Effector CD4-positive, alpha-beta T cell (primary cell): ENCODE measurements at places on chromosomes 12 and 14.

DNA sequence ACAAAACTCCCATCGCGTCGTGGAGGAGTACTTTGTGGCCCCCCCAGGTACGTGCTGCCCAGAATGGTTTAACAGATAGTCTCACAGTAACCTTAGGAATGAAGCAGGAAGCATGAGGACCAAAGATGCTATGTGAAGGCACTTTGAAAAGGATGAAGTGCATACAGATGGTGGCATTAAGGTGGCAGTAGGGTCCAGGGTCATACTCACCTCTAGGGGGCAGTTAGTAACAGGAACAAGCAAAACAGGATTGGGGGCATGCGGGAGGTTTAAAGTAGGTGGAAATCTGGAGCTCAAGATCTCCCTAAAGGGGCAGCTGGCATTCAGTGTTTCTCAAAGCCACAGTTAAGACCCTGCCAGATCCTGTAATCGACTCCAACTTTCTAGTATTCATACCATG is 10.9 kb downstream of the GATC start:
- DNase-seq, result no peak

GRCh38 chr14:50668826-50669143 is 679 bp upstream of the SAV1 start:
- no peak for DNase-seq

DNA sequence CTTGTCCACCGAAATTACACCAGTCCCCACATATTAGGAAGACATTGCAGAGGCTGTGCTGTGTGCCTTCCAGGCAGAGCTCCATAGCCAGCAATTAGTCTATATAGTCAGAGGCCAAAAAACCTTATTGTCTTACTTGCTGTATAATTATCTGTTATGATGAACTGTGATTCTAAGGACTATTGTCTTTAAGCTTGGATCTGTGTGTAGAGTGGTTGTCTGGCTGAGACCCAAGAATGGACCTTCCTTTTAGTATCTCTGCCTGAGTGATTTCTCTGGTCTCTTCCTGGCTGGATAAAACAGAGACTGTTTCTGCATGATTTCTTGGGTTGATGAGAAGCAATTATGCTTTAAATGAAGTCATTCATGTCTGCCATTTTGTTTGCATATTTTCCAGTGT is 465.3 kb downstream of the PRKD1 start:
- DNase-seq, result no peak

DNA sequence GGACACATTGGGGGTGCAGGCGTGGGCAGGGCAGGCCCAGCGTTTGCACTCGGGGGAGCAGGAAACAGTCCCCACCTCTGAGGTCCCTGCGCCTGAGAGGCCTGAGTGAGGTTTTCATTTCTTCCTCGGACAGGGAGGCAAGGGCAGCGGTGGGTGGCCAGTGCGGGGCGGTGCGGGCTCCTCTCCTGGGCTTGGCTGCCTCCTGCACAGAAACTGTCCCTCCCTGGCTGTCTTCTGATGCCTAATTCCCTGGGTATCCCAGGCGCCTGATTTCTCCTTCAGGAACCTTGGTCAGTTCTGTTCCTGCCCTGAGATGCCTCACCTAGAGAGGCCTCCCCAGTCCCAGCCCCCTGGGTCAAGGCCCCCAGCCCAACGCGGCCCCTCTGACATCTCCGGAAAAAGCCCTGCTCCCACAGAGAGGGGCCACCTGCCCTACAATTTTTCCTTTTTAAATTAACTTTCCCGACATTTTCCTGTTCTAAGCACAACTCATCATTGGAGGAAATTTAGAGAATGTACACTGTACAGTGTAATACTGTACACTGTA is 260.3 kb downstream of the ADGRD1 start:
- no peak for DNase-seq

GRCh38 chr12:123601602-123602489 is at the start of gene DDX55:
Gene DDX55 (plus strand): TSS chr12:123602099. CDS start chr12:123602149, 50 bp downstream.
- peak; percentile 85 for DNase-seq

DNA sequence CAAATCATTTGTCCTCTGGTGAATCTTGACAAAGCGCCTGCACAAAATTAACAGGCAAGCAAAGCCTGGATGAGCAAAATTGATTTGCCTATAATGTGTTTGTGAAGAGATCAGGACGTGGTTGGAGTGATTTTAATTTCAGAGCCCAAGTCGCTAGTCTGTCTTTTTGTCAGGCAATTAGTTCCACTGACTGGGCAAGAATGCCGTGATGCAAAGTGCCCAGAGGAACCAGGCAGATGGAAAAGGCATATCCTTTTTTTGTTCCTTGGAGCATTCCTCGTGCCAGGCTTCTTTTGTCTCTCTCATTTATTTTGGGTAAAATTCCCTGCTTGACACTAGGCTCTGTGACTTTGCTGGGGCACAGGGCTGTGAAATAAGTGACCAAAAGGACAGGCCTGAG is 65.9 kb upstream of the CCDC198 start:
- no peak for DNase-seq

- no peak for DNase-seq
Observed at GRCh38 chr14:87231336-87232026, 761.5 kb downstream of the GALC start.

DNA sequence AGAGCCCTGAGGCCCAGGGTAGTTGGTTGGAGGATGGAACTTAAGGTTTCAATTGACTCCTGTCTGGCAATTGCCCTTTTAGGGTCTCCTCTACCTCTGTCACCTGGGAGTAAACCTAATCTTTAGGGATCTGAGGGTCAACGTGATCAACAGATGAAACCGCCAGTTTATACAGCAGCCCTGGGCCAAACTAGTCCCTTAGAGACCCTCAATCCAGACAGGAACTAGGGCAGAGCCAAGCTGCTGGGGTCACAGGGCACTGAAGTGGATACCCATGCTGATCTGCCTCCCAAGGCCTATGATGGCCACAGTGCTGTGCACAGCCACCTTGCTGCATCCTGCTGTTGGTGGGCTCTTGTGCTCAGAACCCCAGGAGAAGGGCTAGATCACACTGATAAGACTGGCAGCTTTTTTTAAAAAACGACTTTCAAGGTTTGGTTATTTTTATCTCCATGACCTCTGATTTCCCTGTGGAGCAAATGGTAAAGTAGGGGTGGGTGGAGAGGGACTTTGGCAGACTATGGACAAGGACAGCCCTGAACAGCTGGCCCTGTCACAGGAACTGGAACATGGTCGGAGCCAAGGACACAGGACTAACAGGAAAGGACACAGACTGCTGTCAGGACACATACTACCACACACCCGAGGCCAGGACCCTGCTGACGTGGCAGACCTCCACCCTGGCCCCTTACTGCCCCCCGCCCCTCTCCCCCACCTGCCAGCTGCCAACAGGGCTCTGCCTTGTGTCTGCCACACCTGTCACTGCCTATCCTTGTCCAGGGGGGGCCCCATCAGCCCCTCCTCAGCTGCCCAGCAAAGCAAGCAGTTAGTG is 474 bp downstream of the FITM1 start:
- DNase-seq, result no peak

- no peak for DNase-seq
Observed at GRCh38 chr14:101404426-101405170, 156.7 kb upstream of the DIO3 start.

- no peak for DNase-seq
Observed at GRCh38 chr12:30968211-30968610, 41.7 kb downstream of the TSPAN11 start.

DNA sequence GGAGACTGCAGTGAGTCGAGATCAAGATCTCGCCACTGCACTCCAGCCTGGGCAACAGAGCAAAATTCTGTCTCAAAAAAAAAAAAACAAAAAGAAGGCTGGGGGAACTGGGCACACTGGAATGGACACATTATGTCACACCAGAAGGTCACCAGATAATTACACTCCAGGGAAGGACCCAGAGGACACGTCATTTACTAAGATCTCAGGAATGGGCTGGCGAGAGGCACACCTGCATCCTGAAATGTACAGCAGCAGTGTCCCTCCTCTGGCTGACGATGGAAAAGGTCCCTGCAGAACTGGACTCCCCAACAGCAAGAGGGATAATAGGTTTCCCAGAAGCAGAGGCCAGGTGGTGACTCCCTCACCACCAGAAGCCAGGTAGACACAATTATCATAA is 243.5 kb downstream of the BCL11B start:
- DNase-seq, result no peak

DNA sequence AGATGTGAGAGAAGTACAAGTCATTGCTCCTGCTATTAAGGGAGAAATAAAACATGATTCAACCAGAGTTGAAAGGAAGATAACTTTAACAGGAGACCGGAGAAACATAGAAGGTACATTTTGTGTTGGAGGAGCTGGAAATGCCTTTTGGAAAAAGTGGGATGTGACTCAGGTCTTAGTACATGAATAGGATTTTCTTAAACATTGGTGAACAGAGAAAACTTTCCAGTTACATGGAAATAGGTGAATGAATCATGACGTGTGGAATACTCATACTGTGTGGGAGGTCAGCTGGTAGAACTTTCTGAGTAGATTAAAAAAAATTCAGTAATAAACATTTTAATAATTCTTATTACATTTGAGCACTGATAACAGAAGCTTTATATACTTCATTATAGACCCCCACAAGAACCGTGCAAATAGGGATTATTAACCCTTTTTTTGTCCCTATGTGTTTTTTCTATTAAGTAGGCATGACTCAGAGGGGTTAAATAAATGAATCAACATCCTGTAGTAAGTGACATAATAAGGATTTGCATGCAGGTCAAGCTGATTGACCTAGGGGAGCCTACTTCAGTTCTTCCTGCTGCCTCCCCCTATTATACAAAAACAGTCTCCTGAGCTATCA is 710.5 kb downstream of the NOVA1 start:
- DNase-seq, result no peak

- DNase-seq, result no peak
Observed at GRCh38 chr12:53097207-53097563, 282 bp upstream of the IGFBP6 start.

- no peak for DNase-seq
Observed at GRCh38 chr12:78192979-78193378, 362.3 kb downstream of the NAV3 start.

- DNase-seq, result no peak
Observed at GRCh38 chr12:124482567-124482893, 84.9 kb downstream of the NCOR2 start.

- no peak for DNase-seq
Observed at GRCh38 chr14:39459795-39460478, 27.7 kb upstream of the FBXO33 start.

DNA sequence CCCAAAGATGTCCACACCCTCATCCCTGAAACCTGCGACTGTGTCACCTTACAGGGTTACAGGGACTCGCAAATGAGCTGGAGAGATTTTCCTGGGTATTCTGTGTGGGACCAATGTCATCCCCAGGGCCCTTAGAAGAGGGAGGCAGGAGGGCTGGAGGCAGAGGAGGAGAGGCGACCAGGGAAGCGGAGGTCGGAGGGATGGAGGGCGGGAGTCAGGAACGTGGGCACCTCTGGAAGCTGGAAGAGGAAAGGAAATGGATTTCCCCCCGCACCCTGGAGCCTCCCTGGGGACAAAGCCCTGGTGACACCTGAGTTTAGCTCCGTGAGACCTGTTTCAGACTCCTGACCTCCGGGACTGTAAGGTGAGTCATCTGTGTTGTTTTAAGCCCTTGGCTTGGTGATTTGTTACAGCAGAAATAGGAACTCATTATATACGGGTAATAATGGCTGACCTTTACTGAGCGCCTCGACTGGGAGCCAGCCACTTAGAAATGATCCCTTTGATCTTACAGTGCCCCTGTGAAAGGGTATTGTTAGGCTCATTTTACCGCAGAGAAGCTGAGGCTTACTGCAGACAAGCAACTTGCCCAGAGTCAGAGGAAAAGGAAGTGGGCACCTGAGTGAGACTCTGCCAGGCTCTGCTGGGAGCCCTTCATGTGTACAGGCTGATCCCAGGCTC is 29.3 kb upstream of the FZD10 start:
- no peak for DNase-seq

DNA sequence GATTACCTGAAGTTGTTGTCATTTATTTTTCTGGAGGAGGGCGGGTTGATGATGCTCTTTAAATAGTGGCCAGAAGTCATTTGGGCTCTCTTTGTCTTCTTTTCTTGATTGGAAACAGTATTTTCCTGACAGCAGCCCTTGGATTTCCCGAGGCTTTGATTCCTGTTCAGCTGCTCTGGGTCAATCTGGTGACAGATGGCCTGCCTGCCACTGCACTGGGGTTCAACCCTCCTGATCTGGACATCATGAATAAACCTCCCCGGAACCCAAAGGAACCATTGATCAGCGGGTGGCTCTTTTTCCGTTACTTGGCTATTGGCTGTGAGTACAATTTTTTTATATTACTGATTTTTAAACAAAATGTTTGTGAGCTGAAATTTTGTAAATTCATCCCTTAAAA is 60.4 kb downstream of the ANAPC7 start:
- DNase-seq, result no peak

GRCh38 chr14:92613008-92613658 is 99.6 kb downstream of the RIN3 start:
- DNase-seq, result peak; percentile 53

DNA sequence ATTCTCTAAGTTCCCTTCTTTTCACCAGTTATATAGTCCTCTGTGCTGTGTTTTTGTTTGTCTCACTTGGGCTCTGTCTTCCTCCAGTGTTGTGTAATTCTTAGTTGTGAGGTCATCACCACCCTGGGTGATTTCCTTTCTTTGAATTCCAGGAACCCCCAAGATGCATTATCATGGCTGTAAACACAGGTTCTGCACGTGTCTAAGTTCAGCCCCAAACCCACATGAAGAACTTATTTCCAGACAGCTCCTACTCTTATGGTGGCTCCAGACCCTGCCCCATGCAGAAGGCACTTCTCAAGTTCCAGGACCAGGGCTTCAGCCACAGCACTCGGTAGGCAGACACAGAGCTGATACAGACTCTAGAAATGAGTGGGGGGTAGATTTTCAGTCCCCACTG is 560.5 kb downstream of the BCL11B start:
- DNase-seq, result no peak

GRCh38 chr14:27372771-27373170 is 774.9 kb upstream of the NOVA1 start:
- DNase-seq, result no peak
